ENCODE measurements at places on chromosomes 2 and 18.

- no peak for DNase-seq
Measured at GRCh38 chr2:132904142-132904842, 234.3 kb upstream of the LYPD1 start.

DNA sequence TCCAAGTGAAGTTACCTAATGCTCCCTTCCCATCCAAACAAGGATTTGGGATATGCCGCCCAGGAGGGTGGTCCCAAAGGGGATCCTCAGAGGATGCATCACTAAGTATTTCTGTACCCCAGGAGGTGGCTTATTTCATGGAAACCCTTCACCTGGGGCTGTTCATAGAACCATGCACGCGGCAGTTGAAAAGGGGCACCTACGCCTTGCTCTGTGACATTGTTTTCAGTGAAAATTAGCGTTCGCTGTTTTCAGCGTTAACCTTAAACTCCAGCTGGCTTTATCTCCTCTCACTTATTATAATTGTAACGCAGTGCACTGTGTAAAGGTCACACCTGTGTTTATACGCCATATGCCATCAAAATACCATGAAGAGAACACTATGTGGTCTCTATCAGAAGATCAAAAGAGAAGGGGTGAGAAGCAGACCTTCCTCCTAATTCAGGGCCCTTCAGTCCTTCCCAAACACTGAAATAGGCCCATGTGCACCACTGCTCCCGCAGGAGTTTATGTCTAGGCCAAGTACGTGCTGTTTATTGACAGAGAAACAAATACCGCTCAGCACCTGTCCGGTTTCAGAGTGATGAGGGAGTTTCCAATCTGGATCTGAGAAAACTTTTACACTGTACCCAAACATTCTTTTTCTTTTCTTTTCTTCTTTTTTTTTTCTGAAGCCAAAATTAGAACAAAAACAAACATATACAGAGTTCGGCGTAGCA is 162.1 kb downstream of the BCL2 start:
- no peak for DNase-seq

- DNase-seq = no peak
Measured at GRCh38 chr18:47331026-47331425, 79.6 kb upstream of the SKOR2 start.

- no peak for DNase-seq
Measured at GRCh38 chr18:5995626-5996025, 100.3 kb upstream of the TMEM200C start.

GRCh38 chr2:73239776-73240175 is 5.7 kb downstream of the CCT7 start:
- no peak for DNase-seq

DNA sequence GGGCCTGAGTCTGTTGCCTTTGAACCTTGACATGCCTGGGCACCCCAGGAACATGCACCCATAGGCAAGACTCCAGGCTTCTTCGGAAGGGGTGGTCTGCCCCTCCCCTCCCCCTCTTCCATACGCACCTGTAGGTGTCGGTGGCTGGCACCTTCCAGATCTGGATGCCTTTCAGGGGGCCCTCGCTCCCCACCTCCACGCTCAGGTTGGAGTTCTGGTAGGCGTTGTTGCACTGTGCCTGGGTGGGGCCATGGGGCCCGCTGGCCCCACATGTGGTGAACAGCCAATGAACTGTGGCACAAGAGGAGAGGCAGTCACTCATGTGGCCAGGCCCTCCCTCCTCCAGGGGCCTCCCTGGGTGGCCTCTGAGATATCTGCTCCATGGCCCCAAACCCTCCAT is 135.8 kb downstream of the CLIP4 start:
- no peak for DNase-seq

DNA sequence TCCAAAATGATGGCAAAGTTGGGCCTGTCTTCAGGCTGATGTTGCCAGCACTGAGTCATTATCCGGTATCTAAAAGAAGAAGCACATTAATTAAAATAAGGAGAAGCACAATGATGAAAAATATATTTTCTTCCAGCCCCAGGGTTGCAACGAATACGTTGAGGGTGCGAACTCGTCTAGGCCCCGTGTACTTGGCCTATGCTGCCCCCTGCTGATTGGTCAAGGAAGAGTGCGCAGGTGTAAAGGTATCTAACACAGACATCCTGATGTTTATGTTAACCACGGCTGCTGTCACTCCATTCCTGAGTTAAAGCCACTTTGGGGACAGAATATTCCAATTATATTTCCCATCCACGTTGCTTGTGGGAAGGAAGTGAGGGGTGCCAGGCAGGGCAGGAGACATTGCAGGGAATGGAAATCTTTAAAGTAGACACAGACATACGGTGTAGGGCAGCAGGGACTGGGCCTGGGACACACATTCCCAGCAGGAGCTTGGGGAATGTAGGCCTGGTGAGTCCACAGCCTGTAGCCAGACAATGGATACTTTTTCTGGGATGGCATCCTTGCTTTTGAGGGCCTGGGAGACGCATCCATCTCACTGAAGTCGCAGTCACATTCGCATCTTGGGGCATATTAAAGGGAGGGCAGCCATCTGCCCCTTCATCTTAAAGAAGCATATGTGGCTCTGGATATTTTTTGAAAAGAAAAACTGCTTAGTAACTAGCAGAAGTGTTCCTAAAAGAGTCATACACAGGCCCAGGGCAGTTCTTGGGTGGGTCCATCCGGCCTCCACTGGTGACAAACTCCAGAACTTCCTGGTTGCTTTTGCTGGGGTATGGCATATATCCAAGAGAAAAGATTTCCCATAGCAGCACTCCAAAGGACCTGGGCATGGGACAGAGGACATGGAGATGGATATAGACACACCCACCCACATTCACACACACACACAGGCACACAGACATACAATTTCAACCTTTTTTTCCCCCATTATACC is 81.9 kb downstream of the CLIP4 start:
- DNase-seq = peak; percentile 66

DNA sequence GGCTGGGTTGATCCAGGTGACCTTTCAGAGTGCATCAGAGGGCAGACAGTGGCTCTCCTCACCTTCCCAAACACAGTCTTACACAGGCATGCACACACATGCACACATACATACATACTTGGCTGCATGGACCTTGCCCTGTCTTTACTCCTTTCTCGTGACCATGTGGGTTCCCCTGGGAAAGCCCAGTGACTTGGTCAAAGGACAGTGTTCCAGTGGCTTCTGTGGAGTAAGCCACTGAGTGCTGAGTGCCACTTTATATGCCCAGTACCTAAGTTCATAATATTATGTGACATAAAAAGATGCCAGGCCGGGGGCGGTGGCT is 249.4 kb downstream of the MYCN start:
- DNase-seq = no peak

DNA sequence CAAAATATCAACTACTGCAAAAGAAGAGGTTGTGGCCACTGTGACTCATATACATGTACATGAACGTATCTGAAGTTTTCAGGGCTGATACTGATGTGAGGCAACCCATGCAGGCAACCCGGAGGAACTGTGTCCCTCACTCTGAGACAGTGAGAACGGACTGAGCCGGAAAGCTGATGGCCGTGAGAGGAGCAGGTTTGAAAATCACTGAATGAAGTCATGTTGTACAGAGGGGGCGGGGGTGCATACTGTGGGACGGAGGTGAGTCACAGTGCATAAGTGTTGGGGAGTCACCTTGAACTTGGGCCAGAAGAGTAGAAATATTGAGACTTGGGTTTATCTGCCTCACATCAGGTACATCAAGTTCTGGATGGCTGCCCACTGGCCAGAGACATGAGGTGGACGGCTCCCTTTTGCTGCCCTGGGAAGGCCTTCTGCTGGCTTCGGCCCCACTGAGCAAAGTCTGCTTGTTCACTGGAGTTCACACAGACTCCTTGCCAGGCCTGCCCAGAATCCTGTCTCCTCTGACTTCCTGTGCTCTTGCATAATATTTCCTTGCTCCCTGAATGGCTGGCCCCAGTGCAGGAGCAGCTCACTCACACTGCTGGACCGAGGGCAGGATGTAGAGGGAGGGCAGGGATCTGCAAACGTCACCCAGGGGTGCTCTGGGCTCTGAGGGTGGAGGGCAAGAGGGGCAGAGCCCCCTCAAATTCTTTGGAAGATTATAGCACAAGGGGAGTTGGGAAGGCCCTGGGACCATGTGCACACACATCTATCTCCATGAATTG is 18.1 kb downstream of the EPAS1 start:
- DNase-seq = no peak

DNA sequence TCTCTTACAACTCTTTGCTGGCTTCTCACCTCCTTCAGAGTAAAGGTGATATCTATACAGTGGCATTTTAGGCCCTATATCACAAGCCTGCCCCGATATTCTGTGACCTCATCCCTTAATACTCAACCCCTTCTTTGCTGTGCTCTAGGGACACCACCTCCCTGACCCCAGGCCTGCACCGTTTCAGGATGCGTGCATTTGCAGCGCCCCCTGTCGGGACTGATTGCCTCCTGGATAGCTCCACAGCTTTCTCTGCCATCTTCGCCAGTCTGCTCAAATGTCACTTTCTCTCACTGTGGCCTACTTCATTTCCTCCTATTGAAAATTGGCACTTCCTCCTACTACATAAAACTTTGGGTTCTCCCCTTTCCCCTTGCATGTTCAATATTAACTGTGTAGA is 289.6 kb downstream of the SOCS6 start:
- no peak for DNase-seq

- DNase-seq = no peak
Measured at GRCh38 chr18:66553824-66554223, 50.1 kb downstream of the CDH19 start.

GRCh38 chr2:78293768-78294167 is 731.7 kb upstream of the REG3G start:
- no peak for DNase-seq

DNA sequence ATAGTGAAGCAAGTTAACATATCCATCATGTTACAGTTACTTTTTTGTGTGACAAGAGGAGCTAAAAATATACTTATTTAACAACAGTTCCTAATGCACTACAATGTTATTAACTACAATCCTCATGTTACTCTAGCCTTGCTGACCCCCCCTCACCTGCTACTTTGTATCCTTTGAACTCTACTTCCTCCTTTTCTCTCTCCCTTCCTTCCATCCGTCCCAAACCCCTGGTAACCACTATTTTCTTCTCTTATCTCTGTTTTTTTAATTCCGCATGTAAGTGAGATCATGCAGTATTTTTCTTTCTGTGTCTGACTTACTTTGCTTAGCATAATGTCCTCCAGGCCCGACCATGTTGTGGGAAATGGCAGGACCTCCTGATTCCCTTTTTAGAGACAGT is 59.4 kb downstream of the NPAS2 start:
- no peak for DNase-seq

DNA sequence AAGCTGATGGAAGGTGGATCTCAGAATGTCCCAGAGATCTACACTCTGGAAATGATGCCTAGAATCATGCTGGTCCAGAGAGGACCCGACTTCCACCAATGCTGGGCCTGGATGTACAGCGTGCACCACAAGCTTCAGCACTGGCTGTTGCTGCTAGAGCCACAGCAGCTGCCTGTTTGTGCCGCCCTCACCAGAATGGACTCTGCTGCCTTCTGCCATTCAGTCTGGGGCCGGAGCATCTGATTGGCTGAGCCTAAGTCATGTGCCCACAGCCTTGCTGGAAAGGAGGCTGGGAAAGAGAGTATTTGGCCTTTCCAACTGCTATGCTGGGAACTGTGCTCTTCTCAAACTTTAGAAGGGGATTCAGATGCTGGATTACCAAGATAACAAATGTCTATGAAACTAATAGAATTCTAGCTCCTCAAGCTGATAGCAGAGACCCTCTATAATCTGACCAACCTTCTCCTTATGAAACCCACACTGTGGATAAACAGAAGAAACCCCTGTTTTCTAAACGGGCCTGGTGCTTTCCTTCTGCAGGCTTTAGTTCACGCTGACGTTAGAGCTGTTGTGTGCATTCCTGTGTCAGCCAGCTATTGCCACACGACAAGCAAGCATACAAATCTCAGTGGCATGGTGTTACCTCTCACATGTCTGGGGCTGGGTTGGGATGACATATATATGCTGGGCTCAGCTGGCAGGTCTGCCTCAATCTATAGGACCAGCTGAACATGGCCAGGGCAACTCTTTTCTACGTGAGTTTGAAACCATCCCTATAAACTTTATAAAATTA is 4.1 kb upstream of the LOXHD1 start:
- no peak for DNase-seq

GRCh38 chr2:122166820-122167219 is 411.4 kb downstream of the TSN start:
- no peak for DNase-seq

- no peak for DNase-seq
Measured at GRCh38 chr2:28543316-28544035, 47.6 kb downstream of the PLB1 start.

- no peak for DNase-seq
Measured at GRCh38 chr18:59801576-59801975, 98.2 kb upstream of the PMAIP1 start.

- no peak for DNase-seq
Measured at GRCh38 chr2:949384-950079, 1.1 kb upstream of the SNTG2 start.

- no peak for DNase-seq
Measured at GRCh38 chr2:148955798-148956197, 80.8 kb downstream of the KIF5C start.

GRCh38 chr18:35507192-35507591 is 9.4 kb upstream of the INO80C start:
- no peak for DNase-seq

GRCh38 chr18:4203568-4204437 is 251.3 kb downstream of the DLGAP1 start:
- DNase-seq = no peak

DNA sequence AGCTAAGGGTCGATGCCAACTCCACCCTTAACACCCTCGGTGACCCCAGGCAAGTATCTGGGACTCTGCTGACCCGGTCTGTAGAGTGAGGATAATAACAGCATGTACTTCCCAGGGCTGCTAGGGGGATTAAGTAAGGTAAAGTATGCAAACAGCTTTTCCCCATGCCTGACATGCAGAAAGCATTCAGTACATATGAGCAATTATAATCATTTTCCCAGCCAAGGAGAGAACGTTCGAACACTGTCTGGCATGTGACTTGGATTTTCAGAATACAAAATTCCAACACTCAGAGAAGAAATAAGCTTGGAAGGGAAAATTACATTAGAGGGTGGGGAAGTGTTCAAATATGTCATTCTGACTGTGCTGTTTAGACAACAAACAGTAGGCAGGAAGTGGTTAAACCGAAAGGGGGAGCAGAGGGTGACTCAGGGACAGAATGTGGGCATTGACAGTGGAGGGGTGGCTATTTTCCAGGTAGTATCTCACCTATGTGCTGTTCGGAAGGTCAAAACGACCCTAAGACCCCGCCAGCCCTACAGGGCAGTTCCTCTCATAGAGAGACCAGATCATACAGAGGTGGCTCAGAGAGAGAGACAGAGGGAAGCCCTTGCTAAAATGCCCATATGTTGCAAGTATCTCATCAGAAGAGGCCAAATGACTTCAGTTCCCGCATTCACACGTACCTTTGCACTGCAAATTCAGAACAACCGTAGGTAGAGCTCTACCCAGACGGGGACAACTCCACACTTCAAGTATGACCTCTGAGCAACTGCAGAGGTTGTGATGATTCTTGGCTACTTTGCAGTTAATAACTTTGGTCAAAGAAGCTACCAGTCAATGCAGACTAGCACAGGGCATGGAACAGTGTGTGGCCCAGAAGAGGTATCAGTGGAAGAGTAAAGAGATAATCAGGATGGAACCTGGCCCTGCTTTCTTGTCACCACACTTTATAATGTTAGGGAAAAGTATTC is 14.8 kb downstream of the ASPRV1 start:
- DNase-seq = no peak

- DNase-seq = no peak
Measured at GRCh38 chr18:41323044-41323443, 632.0 kb upstream of the PIK3C3 start.

- DNase-seq = no peak
Measured at GRCh38 chr2:123746006-123746405, 279.1 kb upstream of the CNTNAP5 start.

Measured in stimulated activated CD4-positive, alpha-beta T cell treated with anti-CD3 and anti-CD28 coated beads, Interleukin-1b, Interleukin-23, amount 100 ng/mL, for 1 hour (primary cell).